Activated CD8-positive, alpha-beta memory T cell treated with anti-CD3 and anti-CD28 coated beads for 24 hours (primary cell): ENCODE measurements at places on chromosomes 4 and X.

DNA sequence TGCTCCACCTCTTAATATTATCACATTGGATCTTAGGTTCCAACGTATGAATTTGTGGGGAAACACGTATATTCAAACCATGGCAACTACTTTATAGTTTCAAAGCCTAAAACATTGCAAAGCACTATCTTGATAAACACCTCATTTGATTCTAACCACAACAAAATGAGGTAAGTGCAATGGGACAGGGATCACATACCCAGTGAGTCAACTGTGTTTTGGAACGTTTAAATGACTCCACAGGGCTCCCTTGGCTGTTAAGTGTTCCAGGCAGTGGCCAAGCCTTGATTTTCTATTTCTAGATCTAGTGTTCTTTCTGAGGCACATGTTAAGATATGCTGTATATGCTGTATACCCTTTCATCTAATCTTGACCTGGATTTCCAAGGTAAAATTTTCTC is 54.5 kb upstream of the C1QTNF7 start:
- no peak for DNase-seq

- DNase-seq, result no peak
Observed at GRCh38 chr4:23631255-23631950, 258.4 kb downstream of the PPARGC1A start.

GRCh38 chrX:70479247-70479921 is 34.7 kb downstream of the DLG3 start:
- no peak for DNase-seq

DNA sequence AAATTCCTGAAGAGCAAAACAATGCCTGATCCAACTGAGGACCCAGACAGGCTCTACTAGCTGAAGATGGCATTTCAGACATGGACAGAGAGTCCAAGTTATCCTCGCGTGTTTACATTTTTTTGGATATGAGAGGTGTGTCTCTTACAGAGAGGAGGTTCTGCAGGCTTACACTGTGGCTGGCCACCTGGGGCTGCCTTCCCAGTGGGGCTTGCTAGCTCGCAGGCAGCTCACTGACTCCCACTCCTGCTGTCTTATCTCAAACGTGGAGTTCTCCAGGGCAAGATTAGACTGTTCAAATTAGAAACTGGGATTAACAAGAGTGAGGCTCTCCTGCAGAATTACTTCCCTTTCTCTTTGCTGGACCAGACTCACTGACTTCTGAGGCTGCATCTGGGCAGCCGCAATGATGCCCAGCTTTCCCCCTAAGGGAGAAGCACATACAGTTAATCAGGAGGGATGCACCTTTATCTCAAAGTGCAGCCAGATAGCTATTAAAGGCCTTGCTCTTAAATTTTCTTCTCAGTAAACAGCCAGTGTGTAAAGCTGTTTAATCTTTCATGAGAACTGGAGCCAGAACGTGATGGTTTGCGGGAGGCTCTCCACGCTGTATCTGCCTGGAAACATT is 123.0 kb downstream of the ENPP6 start:
- no peak for DNase-seq

DNA sequence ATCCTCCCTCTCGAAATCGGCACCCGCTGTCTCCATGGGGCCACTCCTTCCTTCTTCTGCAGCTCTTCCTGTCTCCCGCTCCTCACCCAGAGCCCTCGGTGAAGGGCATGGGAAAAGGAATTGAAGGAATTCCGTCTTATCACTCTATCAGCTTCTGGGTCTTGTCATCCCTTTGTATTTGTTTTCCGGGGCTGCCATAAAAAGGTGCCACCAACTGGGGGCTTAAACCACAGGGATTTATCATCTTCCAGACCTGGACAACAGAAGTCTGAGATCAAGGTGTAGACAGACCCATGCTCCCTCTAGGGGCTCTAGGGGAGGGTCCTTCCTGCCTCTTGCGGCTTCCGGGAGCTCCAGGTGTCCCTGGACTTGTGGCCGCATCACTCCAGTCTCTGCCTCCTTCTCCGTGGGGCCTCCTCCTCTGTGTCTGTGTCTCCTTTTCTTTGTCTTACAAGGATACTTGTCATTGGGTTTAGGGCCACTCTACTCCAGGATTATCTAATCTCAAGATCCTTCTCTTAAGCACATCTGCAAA is 24.0 kb downstream of the CD99 start:
- DNase-seq, result no peak

DNA sequence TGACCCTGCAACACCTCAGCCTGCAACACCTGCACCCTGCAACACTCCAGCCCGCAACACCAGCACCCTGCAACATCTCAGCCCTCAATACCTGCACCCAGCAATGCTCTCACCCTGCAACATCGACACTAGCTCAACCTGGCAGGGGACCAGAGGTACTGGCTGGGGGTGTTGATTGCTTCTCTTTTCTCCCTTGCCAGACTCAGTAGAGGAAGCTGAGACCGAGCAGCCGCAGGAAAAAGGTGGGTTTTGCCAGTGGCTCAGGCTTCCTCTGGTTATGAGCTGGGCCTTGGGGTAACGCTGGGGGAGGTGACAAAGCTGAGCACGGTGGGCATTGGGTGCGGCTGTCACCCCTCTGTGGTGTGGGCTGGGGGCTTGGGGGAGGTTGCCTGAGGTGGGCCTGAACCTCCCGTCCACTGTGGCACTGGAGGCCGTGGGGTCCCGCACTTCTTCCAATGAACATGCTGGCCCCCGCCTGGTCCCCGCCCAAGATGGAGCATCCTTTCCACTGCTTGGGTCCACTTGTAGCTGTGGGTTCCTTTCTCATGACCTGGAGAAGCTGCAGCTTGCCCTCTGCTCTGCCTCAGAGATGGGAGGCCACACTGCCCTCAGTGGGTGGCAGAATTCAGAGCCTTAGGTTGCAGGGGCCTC is 26.0 kb downstream of the SH3TC1 start:
- DNase-seq, result no peak

DNA sequence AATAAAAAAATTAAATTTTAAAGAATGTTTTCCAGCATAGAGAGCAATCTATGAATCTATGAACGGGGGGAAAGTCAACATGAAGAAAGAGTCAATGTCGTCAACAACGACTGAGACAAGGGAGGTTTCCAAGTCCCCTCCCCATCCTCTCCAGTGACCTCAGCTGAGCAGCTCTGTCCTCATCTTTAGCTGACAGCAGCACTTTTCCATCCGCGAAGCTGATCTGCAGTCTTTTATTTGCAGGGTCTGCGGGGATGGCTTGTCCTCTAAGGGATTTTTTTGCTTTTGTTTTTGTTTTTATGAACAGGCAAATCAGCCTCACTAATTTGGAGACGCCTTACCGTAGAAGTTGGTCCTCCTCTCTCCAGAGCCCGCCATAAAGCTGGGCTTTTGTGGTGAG is 46.5 kb downstream of the PRKX start:
- no peak for DNase-seq

- no peak for DNase-seq
Observed at GRCh38 chrX:48456628-48457331, 13.3 kb downstream of the SLC38A5 start.

- no peak for DNase-seq
Observed at GRCh38 chr4:25358515-25359275, 18.4 kb upstream of the ANAPC4 start.

- no peak for DNase-seq
Observed at GRCh38 chr4:83268491-83268890, 16.1 kb downstream of the COQ2 start.

GRCh38 chrX:147859666-147860065 is 52.1 kb upstream of the FMR1 start:
- no peak for DNase-seq

DNA sequence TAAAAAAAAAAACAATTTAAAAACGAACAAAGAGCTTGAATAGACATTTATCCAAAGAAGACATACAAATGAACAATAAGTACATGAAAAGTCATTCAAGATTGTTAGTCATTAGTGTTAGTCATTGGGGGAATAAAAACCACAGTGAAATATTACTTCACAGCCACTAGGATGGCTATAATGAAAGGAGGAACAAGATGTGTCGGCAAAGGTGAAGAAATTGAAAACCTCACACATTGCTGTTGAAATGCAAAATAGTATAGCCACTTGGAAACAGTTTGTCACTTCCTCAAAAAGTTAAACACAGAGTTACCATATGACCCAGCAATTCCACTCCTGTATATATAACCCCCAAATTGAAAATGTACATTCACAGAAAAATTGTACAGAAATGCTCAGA is 45.2 kb upstream of the SLC39A8 start:
- DNase-seq, result no peak

DNA sequence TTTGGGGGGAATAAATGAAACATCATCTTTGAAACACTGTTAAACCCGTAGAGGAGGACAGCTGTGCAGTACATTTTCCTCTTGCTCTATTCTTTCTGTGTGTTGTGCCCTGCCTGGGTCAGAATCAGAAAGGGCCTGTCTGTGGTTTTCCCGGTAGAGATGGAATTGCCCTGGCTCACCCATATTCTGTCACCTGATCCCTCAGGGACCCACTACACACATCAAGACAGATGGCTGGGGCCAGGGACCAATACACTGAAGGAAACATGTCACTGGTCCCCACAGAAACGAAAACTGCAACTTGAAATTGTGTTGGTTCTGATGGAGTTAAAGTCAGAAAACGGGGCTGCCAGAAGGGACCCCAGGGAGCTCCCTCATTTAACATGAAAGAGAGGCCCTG is 114.9 kb downstream of the ZNF827 start:
- no peak for DNase-seq

- no peak for DNase-seq
Observed at GRCh38 chr4:162699629-162700028, 467.1 kb downstream of the NAF1 start.

GRCh38 chr4:116361790-116362189 is 723.6 kb downstream of the TRAM1L1 start:
- no peak for DNase-seq

DNA sequence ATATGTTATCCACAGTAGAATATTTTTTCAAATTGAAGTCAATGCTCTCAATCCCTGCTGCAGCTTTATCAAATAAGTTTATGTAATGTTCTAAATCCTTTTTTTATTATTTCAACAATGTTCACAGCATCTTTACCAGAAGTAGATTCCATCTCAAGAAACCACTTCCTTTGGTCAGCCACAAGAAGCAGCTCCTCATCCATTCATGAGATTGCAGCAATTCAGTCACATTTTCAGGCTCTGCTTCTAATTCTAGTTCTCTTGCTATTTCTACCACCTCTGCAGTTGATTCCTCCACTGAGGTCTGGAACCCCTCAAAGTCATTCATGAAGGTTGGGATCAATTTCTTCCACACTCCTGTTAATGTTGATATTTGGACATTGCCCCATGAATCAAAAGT is 2301.3 kb upstream of the TENM3 start:
- DNase-seq, result no peak

GRCh38 chrX:86148594-86148993 is 343 bp downstream of the DACH2 start:
- no peak for DNase-seq

DNA sequence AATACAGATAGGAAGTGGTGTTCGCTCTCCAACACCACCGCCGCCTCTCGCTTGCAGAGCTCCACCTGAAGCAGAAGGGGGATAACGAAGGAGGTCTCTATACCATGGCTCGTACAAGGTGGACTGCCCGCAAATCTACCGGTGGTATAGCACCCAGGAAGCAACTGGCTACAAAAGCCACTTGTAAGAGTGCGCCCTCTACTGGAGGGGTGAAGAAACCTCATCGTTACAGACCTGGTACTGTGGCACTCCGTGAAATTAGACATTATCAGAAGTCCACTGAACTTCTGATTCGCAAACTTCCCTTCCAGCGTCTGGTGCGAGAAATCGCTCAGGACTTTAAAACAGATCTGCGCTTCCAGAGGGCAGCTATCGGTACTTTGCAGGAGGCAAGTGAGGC is 5.2 kb upstream of the BMP15 start:
- DNase-seq, result no peak

DNA sequence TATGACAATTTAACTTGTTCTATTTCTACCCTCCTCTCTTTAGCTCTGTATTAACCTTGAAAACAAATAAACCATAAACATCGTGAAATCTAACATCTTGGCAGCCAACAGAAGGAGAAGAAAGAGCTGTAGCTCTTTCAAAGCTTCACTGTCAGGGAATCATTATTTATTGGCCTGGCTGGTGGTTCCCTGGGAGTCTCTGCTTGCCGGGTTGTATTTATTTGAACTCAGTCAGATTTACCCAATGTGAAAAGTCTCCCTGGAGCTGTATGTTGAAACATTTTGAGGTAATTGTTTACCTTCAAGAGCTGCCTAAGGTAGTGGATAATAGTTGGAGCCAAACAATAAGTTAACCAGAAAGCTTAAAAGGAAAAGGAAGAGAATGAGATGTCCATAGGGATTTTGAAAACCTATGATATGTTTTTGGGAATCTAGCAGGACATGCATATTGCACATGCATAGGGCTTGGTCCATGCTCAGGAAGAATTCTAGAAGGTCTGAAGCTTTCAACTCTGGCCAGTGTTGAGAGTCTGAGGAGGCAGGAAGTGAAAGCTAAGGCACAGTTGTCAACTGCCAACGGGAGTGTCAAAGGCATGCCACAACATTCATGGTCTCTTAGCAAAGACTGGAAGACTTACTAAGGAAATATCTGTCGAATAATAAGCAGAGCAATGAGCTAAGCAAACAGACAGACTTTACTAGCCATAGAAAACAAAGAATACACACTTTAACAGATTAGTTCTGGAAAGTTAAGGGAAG is 621.6 kb downstream of the PCDH7 start:
- DNase-seq, result no peak

DNA sequence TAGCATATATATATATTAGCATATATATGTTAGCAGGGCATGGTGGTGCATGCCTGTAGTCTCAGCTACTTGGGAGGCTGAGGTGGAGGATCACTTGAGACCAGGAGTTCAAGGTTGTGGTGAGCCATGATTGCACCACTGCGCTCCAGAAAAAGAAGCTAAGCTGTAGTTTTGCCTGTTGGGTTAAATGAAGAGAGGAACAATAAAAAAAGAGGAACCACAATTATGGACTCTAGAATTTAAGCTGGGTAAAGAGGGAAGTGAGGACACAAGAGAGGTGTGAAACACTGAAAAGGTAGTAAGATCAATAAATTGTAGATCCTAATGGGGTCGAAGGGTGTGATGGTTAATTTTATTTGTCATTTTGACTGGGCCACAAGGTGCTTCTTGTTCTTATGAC is 40.5 kb upstream of the HSD17B10 start:
- DNase-seq, result no peak

GRCh38 chr4:158341896-158342295 is 131.6 kb downstream of the TMEM144 start:
- DNase-seq, result no peak

GRCh38 chr4:73445383-73446335 is 9.6 kb downstream of the AFP start:
- DNase-seq, result no peak

DNA sequence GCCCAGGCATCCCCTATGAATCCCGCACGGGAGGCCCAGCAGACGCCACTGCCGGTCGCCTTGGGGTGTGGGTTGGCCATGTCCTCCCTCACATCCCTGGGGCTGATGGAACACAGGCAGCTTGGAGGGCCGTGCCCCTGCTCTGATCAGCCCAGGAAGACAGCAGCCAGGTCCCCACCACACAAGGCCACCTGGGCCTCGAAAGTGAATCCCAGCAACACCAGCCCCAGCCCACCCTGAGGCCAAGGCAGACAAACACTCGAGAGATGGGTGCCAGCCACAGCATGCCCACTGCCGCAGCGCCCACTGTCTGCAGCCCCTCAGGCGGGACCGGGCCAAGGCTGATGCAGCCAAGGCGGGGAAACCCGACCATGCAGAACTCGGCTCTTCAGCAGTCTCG is 85.5 kb downstream of the HMX1 start:
- DNase-seq, result no peak

GRCh38 chrX:11209798-11210414 is 83.3 kb upstream of the AMELX start:
- no peak for DNase-seq

- DNase-seq, result no peak
Observed at GRCh38 chr4:98632258-98632657, 26.2 kb downstream of the TSPAN5 start.
